Aorta (tissue), 5 donors: ENCODE measurements at places on chromosomes 7 and 10. TPM values are rescaled to one million over a fixed set of nuclear protein-coding genes. Genes with fewer than 3 reads are reported as not detected.

GRCh38 chr7:141017555-141017954, 2.8 kb upstream of the MRPS33 start:
- no peak overlapping the region for H3K27ac ChIP-seq
- no peaks in the 10 kb centered on the region for H3K36me3 ChIP-seq
- H3K27me3 ChIP-seq: no peaks in the 10 kb centered on the region

DNA sequence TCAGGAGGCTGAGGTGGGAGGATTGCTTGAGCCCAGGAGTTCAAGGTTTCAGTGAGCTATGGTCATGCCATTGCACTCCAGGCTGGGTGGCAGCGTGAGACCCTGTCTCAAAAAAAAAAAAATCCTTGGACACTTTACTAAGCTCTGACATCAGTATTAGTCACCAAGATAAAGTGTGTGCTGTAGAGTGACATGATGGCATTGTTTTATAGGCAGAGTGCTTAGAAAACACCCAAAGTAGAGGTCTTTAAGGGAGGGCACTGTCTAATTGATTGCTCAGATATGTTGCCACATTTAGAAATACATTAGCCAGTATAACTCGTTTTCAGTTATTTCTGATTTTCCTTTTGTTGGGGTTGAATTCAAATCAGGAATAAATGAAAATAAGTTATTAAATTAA, 235.9 kb downstream of the REEP3 start:
- no peaks in the 10 kb centered on the region for H3K36me3 ChIP-seq
- no peaks in the 10 kb centered on the region for H3K27me3 ChIP-seq
- no peak overlapping the region for H3K27ac ChIP-seq
- DNase-seq: no peak
- peaks cover 1% of the 10 kb centered on the region for H3K4me1 ChIP-seq
- no peak overlapping the region for H3K4me3 ChIP-seq

- H3K27ac ChIP-seq: no peak overlapping the region
- no peaks in the 10 kb centered on the region for H3K4me1 ChIP-seq
- H3K4me3 ChIP-seq: peak overlapping the region; percentile 91
Measured at GRCh38 chr7:105016709-105017656, 3.0 kb downstream of the KMT2E start.

GRCh38 chr7:72099784-72100183, 312.4 kb downstream of the CALN1 start:
- H3K36me3 ChIP-seq: no peaks in the 10 kb centered on the region
- no peak overlapping the region for H3K27ac ChIP-seq
- no peak for DNase-seq
- H3K27me3 ChIP-seq: no peaks in the 10 kb centered on the region

- H3K36me3 ChIP-seq: no peaks in the 10 kb centered on the region
- no peak for DNase-seq
- no peak overlapping the region for H3K27ac ChIP-seq
- no peaks in the 10 kb centered on the region for H3K27me3 ChIP-seq
- H3K4me1 ChIP-seq: no peaks in the 10 kb centered on the region
- H3K4me3 ChIP-seq: no peak overlapping the region
Measured at GRCh38 chr7:33671531-33672262, 233.6 kb upstream of the BMPER start.

DNA sequence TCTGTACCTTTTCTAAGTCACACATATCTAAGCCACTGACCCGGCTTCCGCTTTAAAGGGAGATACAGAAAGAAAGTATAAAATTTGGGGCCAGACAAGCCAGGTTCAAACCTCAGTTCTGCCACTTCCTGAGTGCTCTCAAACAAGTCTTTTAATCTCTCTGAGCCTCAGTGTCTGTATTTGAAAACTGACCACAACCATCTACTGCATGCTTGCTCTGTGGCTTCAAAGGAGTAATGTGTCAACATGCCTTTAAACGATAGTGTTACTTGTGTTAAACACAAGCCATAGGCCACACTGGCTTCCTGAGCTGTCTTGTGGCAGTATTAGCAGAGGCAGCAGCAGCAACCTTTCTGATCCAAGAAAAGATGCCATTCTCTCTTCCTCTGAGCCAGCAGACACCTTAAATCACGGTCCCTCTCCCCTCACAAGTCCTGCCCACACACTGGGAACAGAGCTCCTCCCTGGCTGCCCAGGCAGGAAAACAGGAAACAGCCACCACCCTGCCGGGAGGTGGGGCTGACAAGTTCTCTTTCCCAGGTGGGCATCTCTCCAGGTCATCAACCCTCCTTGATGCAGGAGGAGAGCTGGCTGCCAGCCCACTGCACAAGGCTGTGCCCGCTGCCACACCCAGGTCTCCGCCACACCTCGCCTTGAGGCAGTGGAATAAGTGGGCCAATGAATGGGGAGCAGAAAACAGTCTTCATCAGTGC, 10.7 kb downstream of the HIP1 start:
- no peaks in the 10 kb centered on the region for H3K27me3 ChIP-seq
- H3K27ac ChIP-seq: peak overlapping the region; percentile 13
- H3K4me3 ChIP-seq: no peak overlapping the region

GRCh38 chr7:51308265-51308664, 8.3 kb downstream of the COBL start:
- H3K27ac ChIP-seq: no peak overlapping the region
- H3K27me3 ChIP-seq: no peaks in the 10 kb centered on the region
- no peak for DNase-seq
- H3K4me3 ChIP-seq: no peak overlapping the region
- no peaks in the 10 kb centered on the region for H3K36me3 ChIP-seq
- H3K4me1 ChIP-seq: no peaks in the 10 kb centered on the region

- H3K36me3 ChIP-seq: peaks cover 4% of the 10 kb centered on the region
- no peak overlapping the region for H3K4me3 ChIP-seq
- DNase-seq: no peak
- no peaks in the 10 kb centered on the region for H3K27me3 ChIP-seq
Measured at GRCh38 chr10:74994854-74995253, 116.6 kb upstream of the SAMD8 start.

The PKD2L1 gene
- 1.1 TPM for total RNA-seq

The ABCB1 gene
- total RNA-seq: 2.3 TPM

The JAKMIP3 gene
- total RNA-seq: 0.23 TPM

The SPDYE2B gene
- not detected for total RNA-seq
